ENCODE measurements at places on chromosomes 11 and 22. TPM values are rescaled to one million over a fixed set of nuclear protein-coding genes. Genes with fewer than 3 reads are reported as not detected.

The TRPC6 gene
- total RNA-seq = 0.22 TPM

The KDM4E gene
- not detected for total RNA-seq

- peaks cover 99% of the 10 kb centered on the region for H3K36me3 ChIP-seq
- peaks cover 41% of the 10 kb centered on the region for H3K4me1 ChIP-seq
- DNase-seq = no peak
- no peaks in the 10 kb centered on the region for H3K27me3 ChIP-seq
- no peak overlapping the region for H3K4me3 ChIP-seq
Observed at GRCh38 chr22:42595434-42595833, 19.2 kb downstream of the POLDIP3 start.

DNA sequence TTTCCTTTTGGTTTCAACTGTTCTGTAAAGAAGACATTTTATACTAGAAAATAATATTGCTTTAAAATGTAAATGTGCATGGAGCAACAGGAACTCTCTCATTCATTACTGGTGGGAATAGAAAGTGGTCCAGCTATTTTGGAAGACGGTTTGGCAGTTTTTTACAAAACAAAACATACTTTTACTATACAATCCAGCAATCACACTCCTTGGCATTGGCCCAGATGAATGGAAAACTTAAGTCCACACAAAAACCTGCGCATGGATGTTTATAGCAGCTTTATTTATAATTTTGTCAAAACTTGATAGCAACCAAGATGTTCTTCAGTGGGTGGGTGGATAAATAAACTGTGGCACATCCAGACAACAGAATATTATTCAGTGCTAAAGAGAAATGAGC, 49.9 kb upstream of the SEPTIN5 start:
- no peaks in the 10 kb centered on the region for H3K27me3 ChIP-seq
- H3K27ac ChIP-seq = peak overlapping the region; percentile 66
- no peak overlapping the region for H3K4me3 ChIP-seq
- no peak for DNase-seq
- H3K4me1 ChIP-seq = peaks cover 33% of the 10 kb centered on the region

- no peak overlapping the region for H3K27ac ChIP-seq
- H3K27me3 ChIP-seq = no peaks in the 10 kb centered on the region
- DNase-seq = no peak
- no peak overlapping the region for H3K4me3 ChIP-seq
Observed at GRCh38 chr11:34331329-34331728, 26.5 kb downstream of the ABTB2 start.

DNA sequence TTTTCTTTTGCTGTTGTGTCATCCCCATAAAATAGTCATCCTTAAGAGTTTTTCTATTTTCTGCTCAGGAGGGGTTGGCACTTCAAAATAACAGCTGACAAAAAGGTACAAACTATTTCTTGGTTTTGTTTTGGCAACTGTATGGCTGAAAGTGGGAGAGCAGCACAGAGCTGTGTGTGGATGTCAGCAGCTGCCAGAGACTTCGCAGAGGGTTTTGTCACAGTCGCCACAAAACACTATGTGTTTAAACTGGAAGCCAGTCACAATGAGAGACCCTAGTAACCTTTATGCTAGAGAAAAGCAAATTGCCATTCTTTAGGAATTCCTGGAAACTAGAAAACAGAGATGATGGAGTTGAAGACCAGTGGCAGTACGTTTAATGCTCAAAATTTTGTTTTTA, 189.6 kb upstream of the CCDC90B start:
- DNase-seq = no peak
- no peaks in the 10 kb centered on the region for H3K27me3 ChIP-seq
- no peaks in the 10 kb centered on the region for H3K36me3 ChIP-seq
- H3K4me3 ChIP-seq = no peak overlapping the region
- H3K4me1 ChIP-seq = no peaks in the 10 kb centered on the region

Data from left ventricle myocardium inferior (tissue), 1 donor.